ENCODE measurements at places on chromosomes 12 and 14. TPM values are rescaled to one million over a fixed set of nuclear protein-coding genes. Genes with fewer than 3 reads are reported as not detected.

PRH2 gene
- total RNA-seq: not detected

CCDC38 gene
- not detected for total RNA-seq

CAPS2 gene
- 1.7 TPM for total RNA-seq

SOAT2 gene
- total RNA-seq: not detected

TEAD4 gene
- 19.9 TPM for total RNA-seq

COL2A1 gene
- 0.07 TPM for total RNA-seq

All from airway epithelial cell (primary cell).